Activated CD4-positive, alpha-beta T cell treated with anti-CD3 and anti-CD28 coated beads, Interleukin-2, amount 50 U/mL, for 16 hours (primary cell): ENCODE measurements at places on chromosomes 7 and 10.

- DNase-seq = no peak
Measured at GRCh38 chr7:136709876-136710275, 158.6 kb upstream of the CHRM2 start.

DNA sequence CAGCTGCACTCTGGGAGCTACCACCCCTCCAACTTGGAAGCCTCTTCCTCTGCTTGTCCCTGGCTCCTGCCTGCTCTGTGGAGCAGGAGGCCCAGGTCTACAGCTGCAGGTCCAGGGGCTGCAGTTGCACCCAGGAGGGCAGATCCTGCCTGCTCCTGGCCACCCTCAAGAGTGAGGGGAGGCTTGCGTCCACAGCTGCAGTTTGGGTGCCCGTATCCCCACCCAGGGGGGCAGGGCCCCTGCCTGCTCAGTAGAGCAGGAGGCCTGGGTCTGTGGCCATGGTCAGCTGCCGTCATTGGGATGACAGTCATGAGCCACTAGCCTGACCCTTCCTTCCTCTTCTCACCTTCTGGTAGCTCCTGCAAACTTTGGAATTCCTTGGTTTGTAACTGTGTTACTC, 25.1 kb downstream of the HHEX start:
- DNase-seq = no peak

- DNase-seq = no peak
Measured at GRCh38 chr7:133828906-133829305, 298.2 kb upstream of the LRGUK start.

GRCh38 chr7:100088095-100088620, 611 bp upstream of the COPS6 start:
- DNase-seq = no peak

- DNase-seq = no peak
Measured at GRCh38 chr10:69498711-69499471, 47.6 kb downstream of the TSPAN15 start.

- peak; percentile 25 for DNase-seq
Measured at GRCh38 chr7:954330-955238, at the start of gene ADAP1. Gene ADAP1, minus strand, starts transcription at chr7:954680. Its CDS starts 203 bp downstream, at chr7:954477.

GRCh38 chr7:44982535-44982923, 3.7 kb upstream of the MYO1G start:
- no peak for DNase-seq

DNA sequence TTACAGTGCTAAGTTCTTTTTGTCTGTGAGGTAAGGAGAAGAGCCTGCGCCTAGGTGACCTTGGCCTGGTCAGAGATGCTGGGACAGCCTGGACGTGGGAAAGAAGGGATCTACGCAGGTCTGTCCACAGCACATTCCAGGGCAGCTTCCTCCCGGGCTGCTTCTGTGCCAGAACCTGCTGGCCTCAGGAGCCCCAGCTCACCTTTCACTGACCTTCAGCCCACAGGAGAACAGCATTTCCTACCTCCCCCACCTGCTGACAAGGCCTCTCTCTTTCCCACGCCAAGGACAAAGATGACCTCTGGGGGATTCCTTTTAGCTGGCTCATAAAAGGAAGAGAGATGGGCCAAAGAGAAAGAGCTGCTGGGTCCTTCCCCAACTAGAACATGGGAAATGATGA, 260.6 kb downstream of the KCNMA1 start:
- no peak for DNase-seq

DNA sequence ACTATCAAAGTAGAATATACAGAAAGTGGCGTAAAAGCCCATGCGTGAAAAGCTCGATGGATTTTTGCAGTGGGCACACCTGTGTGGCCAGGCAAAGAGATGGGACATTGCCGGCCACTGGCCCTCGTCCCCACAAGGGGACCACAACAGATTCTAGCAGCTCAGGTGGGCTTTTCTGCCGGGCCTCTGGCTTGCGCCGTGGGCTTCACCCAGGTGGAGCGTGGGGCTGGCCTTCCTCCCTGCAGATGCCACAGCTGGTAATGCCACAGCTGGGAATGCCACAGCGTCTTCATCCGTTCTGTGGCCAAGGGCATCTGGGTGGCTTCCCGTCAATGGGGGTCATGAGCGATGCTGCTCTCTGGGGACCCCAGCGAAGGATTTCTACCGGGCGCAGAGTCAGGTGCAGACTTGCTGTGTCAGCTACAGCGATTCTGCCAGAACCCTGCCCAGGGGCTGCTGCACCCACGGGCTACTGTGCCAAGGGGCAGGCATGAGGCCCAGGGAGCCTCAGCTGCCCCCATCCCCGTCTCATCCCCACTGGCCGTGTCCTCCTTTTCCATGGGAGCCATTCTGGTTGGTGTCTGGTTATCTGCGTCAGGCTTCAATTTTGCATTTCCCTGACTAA, 52.5 kb upstream of the NKX6-2 start:
- DNase-seq = no peak

GRCh38 chr10:21010615-21011014, 113.5 kb upstream of the NEBL start:
- DNase-seq = no peak

DNA sequence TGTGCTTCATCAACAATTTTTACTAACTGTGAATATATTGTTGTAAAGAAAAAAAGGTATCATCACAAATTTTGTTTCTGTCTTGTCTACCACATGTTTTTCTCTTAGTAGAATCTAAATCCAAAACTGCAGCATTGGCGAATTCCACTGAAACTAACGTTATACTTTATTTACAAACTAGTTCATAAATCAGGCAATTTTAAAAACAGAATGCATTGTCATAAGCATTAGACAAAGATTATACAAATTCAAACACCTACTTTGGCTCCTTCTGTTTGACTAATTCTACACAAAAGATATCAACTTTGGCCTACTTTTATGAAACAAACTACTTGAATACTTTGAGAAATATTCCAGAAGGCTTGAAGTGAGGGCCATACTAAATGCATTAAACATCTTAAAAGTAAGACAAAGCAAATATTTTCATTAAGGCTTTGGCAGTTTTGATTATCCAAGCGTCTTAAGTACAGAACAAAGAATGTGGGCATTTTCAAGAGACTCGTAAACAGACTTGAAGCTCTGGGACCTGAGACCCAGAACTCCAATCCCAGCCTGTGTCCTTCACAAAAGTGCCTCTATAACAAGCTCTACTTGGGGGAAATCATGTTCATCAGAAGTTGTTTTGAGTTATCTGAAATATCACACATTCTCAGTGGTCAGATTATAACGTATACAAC, 81.0 kb downstream of the CPVL start:
- no peak for DNase-seq

- no peak for DNase-seq
Measured at GRCh38 chr10:43430926-43431663, 5.8 kb upstream of the ZNF487 start.

GRCh38 chr10:7533657-7534479, 123.0 kb upstream of the SFMBT2 start:
- no peak for DNase-seq

DNA sequence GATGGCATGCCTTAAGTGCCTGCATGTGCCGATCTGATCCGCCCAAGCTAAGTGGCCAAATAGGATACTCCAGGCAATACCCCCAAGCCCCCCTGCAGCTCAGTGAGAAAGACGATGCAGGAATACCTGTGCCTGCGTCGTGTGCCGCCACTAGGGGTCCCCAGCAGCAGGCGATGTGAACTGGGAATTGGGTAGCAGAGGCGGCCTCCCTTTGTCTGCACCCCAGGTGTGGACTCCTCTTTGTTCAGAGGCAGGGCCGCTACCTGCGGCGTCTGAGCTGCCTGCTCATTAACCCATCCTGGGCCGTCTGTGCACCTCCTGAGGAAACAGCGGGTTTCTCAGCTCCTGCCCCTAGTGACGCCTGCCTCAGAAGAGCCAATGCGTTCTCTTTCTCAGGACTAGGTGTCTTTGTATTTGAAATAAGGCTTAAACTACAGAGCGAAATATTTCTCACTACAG, 4.8 kb upstream of the CHN2 start:
- DNase-seq = peak; percentile 45

GRCh38 chr10:125928928-125929585, 32.7 kb downstream of the FANK1 start:
- no peak for DNase-seq

DNA sequence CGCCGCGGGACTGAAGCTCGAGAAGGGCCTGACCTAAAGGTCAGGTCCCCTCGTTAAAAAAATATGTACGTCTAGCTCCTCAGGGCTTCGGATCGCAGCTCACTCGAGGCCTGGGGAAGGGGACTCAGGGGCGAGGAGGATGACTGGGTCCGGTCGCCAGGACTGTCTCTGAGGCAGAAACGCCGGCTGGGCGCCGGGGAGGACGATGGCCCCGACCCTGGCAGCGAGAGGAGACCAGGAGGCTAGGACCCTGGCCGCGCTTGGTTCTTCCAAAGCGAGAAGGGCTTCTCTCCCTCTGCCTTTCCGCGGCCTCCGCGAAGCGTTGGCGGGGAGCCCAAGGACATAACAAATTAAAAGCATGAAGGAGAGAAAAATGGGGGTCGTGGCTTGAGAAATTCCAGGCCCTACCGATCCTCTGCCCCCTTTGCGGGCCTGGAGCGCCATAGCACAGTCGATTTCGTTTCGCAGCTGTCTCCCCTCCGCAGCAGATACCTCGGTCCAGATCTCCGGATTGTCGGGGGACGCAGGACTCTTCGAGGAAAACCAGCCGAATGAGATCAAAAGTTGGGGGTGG, 3.1 kb downstream of the NKX2-3 start:
- DNase-seq = no peak

GRCh38 chr10:21510241-21511094, 15.0 kb downstream of the SKIDA1 start:
- DNase-seq = no peak

DNA sequence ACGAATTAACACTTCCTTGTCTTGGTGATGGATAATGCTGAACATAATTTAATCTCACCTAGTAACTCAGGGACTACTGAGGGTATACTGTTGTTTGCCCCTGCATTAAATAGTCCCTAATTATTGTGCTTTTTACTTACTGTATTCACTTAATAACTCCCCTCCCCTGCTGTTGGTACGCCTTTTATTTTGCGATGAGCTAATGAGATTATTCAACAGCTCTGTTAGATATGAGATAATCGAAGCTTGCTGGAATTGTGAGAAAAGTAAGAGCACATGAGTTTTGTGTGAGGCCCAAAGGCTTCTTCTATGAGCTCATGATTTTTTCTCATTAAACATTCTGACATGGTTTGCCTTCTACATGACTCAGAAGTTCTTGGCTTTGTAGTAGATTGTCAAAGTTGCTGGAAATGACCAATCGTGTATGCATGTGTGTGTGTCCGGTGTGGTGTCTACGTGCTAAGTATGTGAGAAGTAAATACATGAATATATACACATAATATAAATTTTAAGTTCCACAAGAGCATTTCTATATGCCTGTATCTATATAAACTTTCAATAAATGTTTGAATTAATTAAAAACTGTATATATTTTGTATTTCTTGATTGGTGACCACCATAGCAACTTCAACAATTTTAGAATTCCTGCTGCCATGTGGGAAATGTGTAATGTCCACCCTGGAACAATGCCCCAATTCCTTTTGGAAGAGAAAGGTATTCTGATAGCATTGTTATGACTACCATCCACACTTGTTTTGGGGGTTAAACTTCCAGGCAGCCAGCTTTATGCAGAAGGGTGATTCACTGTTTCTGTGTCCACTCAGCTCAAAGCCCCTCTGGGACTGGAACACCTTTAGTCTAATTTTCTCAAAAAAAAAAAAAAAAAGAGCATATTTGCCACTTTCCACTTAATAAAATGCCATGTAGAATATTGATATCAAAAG, 106.2 kb downstream of the SAMD9 start:
- no peak for DNase-seq

DNA sequence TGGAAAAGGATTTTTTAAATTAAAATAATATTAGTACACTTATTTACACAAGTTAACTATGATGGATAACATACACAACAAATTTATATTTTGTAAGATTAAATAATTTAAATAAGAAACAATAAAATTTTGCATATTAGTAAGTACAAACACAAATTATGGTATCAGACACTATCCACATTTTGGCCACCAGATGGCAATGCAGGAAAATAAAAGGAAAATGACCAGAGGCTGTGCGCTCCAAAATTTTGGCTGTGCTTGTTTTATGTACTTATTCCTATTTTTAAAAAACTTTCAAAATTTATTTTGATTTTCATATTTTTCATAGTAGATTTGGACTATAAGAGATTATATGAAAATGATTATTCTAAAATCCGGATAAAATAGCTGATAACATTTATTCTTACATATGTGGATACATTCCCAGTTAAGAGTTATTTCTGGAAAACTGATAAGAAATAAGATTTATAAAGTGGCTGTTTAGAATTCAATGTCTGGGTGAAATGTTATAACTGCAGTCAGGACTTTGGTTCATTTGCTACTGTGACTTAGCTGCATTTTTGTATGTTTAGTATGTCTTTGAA, 274.7 kb upstream of the HGF start:
- DNase-seq = peak; percentile 17

GRCh38 chr7:110209884-110210283, 881.0 kb upstream of the LRRN3 start:
- no peak for DNase-seq

DNA sequence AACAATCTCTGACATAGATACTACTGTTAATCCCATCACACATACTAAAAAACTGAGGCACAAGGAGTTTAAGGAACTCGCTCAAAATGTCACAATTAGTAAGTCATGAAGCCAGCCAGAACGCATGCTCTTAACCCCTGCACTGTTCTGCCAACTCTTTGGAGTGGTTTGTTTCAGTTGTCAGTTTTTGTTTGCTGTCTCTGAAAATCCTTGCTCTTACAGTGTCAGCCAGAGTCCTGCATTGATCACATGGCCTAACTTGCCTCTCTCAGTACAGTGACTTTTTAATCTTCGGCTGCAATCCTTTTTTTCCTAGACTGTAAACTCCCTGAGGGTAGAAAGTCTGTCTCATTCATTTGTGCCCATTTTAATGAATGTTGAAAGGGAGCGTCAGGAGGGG, 753.8 kb downstream of the AUTS2 start:
- DNase-seq = no peak

DNA sequence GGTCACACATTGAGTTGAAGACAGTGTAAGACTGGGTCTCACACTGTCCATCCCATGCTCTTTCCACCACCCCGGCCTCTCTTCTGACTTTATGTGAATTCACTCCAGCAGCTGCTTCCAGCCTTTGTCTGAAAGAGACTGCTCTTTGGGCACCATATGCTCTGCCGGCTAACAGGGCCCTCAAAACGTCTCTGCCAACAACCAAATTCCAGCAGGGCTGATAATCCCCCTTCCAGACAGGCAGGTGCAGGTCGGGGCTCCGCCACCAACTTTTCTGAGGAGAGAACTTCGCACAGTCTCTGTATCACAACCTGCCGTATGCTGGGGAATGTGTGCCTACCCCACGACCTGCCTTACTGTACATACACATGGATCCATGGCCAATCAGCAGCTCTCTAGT, 64.3 kb downstream of the PLXNA4 start:
- DNase-seq = no peak

DNA sequence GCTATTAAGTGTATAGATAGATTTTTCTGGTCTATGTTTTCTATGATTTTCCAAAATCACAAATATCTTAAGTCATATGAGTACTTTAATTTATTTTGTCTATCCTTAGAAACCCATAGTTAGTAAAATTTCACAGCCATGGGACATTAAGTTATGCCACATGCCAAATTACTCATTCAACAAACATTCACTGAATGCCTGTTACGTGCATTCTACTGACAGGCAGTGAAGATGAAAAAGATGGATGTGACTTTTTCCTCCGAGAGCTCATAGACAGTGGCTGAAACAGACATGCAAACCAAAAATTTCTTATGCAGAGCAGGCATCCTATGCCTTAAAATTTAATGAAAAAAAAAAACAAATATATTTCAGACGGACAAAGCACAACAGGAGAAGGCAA, 84.9 kb downstream of the CHRM2 start:
- DNase-seq = no peak
